ENCODE measurements at places on chromosomes 11 and 22. TPM values are rescaled to one million over a fixed set of nuclear protein-coding genes. Genes with fewer than 3 reads are reported as not detected.

MS4A3 gene
- not detected for total RNA-seq

HSPB2 gene
- total RNA-seq, result 18.1 TPM

OR51B4 gene
- not detected for total RNA-seq

TEAD1 gene
- 64.9 TPM for total RNA-seq

OR10A2 gene
- total RNA-seq, result not detected

NF2 gene
- total RNA-seq, result 35.6 TPM

DNA sequence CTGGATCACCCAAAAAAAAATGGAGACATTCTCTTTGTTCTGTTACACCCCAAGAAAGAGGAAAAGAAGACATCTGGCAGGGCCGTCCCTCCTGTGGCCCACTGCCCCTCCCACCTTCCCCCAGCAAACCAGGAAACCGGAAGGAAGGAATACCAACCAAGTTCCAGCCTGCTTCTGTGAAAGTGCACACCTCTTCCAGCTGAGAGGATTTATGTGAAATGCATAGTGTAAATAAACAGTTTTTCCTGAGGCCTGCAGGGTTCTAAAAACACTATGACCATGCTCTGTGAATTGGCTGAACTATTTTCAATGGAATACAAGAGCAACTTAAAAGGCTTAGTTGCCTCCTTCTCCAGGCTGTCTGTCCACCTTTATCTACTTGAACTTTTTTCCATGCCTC, 50.0 kb upstream of the CHST1 start:
- H3K4me1 ChIP-seq, result peaks cover 4% of the 10 kb centered on the region
- no peak overlapping the region for H3K4me3 ChIP-seq
- H3K27me3 ChIP-seq, result no peaks in the 10 kb centered on the region
- no peak for DNase-seq
- no peak overlapping the region for H3K27ac ChIP-seq
- H3K36me3 ChIP-seq, result no peaks in the 10 kb centered on the region

- no peaks in the 10 kb centered on the region for H3K36me3 ChIP-seq
- no peaks in the 10 kb centered on the region for H3K27me3 ChIP-seq
- no peak overlapping the region for H3K4me3 ChIP-seq
- no peak for DNase-seq
- H3K4me1 ChIP-seq, result no peaks in the 10 kb centered on the region
Measured at GRCh38 chr11:87779276-87780067, 395.8 kb downstream of the RAB38 start.

- no peaks in the 10 kb centered on the region for H3K4me1 ChIP-seq
- H3K4me3 ChIP-seq, result no peak overlapping the region
- H3K27me3 ChIP-seq, result no peaks in the 10 kb centered on the region
Measured at GRCh38 chr22:40040927-40041326, 46.2 kb downstream of the FAM83F start.

GRCh38 chr11:40514124-40514523, 945.3 kb downstream of the LRRC4C start:
- no peak for DNase-seq
- H3K27me3 ChIP-seq, result no peaks in the 10 kb centered on the region
- H3K4me1 ChIP-seq, result no peaks in the 10 kb centered on the region
- H3K27ac ChIP-seq, result no peak overlapping the region
- no peaks in the 10 kb centered on the region for H3K36me3 ChIP-seq

- H3K27ac ChIP-seq, result no peak overlapping the region
- no peak overlapping the region for H3K4me3 ChIP-seq
- DNase-seq, result no peak
- no peaks in the 10 kb centered on the region for H3K4me1 ChIP-seq
Measured at GRCh38 chr11:75740681-75741080, 23.0 kb downstream of the MOGAT2 start.

- H3K36me3 ChIP-seq, result no peaks in the 10 kb centered on the region
- no peaks in the 10 kb centered on the region for H3K27me3 ChIP-seq
- no peak for DNase-seq
- H3K4me1 ChIP-seq, result peaks cover 5% of the 10 kb centered on the region
- H3K27ac ChIP-seq, result no peak overlapping the region
Measured at GRCh38 chr11:100830274-100830673, 143.2 kb downstream of the ARHGAP42 start.

GRCh38 chr11:58654079-58654907, 31.8 kb downstream of the CNTF start:
- H3K36me3 ChIP-seq, result no peaks in the 10 kb centered on the region
- H3K4me3 ChIP-seq, result no peak overlapping the region
- no peaks in the 10 kb centered on the region for H3K27me3 ChIP-seq

DNA sequence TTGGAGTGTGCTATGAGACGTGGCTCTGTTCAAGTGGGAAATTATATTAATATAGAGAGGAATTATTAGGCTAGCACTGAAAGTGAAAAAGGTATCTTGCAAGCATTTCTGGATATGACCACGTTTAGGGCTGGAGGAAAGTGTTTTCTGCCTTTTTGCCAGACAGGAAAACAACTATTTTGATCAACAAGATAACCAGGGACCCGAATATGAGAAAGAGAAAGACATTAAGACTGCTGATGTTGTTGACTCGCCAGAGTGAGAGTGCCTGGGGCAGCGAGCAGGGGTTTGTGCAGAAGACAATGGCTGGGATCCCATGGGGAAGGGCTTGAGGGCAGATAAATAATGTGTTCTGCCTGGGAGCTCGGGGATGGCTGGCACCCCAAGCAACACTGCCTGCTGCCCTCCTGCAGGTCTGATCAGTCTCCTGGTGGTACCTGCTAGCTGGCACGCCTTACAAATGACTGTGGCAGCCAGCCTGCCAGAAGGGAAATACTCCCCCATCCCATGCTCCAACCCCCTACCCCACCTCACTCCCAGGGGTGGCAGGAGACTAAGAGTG, 23.1 kb upstream of the CHST1 start:
- H3K27me3 ChIP-seq, result no peaks in the 10 kb centered on the region
- H3K27ac ChIP-seq, result no peak overlapping the region
- no peaks in the 10 kb centered on the region for H3K36me3 ChIP-seq
- no peak for DNase-seq
- H3K4me1 ChIP-seq, result no peaks in the 10 kb centered on the region

GRCh38 chr11:23897453-23898286, 599.2 kb upstream of the LUZP2 start:
- H3K4me1 ChIP-seq, result no peaks in the 10 kb centered on the region
- no peak overlapping the region for H3K27ac ChIP-seq
- no peaks in the 10 kb centered on the region for H3K27me3 ChIP-seq
- H3K36me3 ChIP-seq, result no peaks in the 10 kb centered on the region
- H3K4me3 ChIP-seq, result no peak overlapping the region
- DNase-seq, result no peak

DNA sequence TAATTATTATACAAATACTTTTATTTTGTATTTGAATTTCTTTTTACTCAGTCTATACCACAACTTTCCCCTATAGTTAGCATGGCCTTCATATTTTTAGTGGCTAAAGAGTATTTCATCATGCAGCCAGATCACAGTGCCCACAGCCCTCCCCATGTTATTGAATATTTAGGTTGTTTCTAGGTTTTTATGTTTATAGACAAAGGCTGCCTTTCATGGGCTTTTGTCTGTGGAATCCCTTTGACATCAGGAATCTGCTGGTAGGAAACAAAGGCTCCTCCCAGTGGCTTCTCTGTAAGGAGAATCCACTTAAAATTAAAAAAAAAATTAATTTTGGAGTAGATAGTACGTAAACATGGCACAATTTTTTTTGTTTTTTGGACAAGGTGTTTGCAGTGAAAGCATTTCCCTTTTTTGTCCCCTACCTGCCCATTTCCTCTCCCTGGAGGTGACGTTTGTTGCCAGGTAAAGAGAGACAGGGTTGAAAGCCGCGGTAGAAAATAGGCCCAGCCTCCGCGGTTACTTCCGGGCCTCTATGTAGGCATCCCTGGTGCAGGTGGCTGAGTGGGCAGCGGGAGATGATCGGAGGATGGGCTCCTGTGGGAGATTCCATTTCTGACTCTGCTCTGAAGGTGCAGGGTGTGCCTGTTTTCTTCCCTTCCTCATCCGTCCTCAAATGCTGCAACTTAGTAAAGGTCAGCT, 82.2 kb upstream of the OR4B1 start:
- DNase-seq, result no peak
- H3K36me3 ChIP-seq, result no peaks in the 10 kb centered on the region
- no peaks in the 10 kb centered on the region for H3K27me3 ChIP-seq
- H3K4me3 ChIP-seq, result no peak overlapping the region
- H3K4me1 ChIP-seq, result no peaks in the 10 kb centered on the region
- H3K27ac ChIP-seq, result no peak overlapping the region

All from aorta (tissue), 5 donors.